H9 (cell line): ENCODE measurements at places on chromosomes 6 and 20.

- DNase-seq = no peak
Measured at GRCh38 chr6:2766767-2767656, 1.8 kb downstream of the WRNIP1 start.

GRCh38 chr6:2978923-2979322 is 7.6 kb upstream of the SERPINB6 start:
- no peak for DNase-seq

DNA sequence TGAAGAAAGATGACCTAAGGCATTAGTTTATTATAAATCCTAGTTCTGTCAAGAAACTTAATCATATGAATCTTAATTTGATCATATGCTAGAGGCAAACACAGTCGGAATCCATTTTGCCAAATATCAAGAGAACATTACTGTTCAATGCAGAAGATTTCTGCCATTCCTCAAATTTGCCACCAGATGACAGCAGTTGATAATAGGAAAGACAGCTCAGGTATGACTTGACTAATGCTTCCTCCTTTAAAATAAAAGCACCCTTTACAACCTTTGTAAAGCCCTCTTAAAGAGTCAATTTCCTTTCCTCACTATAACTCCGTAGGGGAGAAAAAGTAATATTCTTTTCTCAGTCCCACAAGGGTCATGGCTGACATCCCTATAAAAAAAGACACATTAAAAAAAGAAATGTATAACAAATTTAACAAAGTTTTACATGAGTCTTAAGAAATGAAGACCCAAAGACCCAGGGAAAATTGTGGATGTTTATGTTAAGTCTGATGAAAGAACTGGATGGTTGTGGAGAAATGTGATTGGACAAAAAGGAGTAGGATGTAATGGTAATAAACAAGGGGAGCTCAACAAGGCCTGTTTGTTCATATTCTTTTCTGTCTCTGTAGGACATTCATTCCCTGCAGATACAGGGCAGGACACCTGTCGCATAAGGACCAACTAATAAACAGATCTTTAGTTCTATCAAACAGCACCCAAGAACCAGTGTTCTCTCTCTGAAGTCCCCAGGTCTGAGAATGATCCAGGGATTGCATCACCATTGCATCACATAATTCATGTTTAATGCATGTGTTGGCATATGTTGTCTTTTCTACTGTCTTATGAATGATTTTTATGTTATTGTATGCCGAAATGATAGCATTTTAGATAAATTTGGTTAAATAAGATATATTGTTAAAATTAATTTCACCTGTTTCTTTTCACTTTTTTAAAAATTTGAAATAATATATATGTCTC is 23.0 kb upstream of the IL17A start:
- no peak for DNase-seq

DNA sequence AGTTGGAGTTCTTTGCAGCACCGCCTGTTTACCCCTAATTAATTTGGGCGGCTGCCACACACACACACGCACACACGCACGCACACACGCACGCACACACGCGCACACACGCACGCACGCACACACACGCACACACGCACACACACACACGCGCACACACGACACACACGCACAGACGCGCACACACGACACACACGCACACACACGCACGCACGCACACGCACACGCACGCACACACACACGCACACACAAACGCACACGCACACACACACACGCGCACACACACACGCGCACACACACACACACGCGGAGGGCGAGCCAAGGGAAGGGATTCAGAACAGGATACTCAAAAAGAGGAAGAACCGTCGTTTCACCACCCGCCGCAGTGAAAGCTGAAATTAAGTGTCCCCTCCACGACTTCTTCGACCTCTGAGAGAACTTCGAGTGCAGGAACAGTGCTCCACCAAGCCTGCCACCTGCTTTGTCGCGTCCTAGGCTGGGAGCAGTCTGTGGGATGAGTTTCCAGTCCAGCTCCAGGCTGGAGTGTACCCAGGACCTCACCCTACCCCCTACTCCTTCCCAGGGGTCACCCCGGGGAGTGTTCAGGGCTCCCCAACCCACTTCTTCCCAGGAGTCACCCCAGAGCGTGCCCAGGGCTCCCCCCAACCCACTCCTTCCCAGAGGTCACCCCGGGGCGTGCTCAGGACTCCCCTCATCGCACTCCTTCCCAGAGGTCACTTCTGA is 1.1 kb downstream of the RNASET2 start:
- no peak for DNase-seq

- no peak for DNase-seq
Measured at GRCh38 chr6:147207837-147208754, 3.9 kb downstream of the STXBP5 start.

GRCh38 chr6:11732036-11732631 is 46.5 kb downstream of the ADTRP start:
- no peak for DNase-seq

DNA sequence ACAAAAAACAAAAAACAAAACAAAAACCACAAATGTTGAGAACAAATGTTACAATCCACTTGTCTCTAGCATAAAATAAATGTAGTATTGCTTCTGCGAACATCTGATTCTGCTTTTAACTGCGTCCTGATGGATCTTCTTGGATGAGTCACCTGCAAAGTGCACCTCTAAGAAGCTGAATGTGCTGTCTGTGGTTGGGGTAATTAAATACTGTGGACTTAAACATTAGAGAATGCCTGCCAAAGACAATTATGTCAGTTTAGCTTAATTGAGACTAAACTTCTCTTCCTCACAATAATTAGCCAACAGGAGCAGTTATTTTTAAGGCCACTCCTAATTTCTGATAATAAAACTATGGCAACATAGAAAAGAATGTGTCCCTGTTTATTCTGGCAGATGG is 253.4 kb downstream of the PHACTR1 start:
- DNase-seq = no peak

- DNase-seq = no peak
Measured at GRCh38 chr20:46630306-46630705, 21.0 kb downstream of the SLC13A3 start.

DNA sequence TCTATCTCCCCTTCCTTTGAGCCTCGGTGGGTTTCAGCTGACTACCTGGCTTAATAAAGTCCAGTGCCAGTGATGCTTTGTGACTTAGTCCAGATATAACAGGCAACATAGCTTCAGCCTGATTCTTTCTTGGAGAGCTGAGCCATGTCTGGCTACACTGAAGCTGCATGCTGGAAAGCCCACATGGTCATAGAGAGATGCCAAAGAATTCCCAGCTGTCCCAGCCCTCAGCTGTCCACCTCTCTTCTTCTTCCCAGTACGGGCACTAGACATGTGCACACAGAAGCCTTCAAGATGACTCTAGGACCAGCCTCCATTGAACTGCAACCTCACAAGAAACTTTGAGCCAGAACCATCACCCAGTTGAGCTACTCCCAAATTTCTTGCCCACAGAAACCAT is 154.1 kb upstream of the MYLIP start:
- no peak for DNase-seq

DNA sequence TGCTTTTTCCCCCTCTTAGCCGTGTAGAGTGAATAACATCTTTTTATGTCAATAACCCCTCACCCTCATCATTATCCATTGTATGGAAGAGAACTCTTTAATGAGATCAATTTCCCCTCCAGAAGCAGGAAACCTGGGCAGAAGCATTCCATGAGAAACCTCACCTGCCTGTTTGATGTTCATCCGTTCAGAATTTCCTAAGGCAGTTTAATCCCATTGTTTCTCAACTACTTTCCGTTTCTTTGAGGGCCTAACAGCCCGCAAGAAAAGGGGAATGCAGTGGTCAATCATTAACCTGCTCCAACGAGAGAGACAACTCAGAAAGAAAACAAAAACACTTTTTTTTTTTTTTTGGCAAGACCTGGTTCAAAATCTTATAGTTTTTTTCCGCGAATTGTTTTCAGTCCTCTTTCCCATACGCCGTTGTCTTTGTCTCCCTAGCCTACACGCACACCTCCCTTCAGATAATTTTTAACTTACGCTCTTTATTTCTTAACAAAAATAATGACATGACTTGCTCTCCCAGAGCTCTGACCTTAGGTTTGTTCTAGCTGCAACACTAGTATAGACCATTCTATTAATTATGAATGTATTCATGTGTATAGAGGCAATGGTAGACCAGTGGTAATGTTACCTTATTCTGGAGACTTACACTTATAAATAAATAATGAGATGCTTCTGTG is 25.6 kb upstream of the ID4 start:
- DNase-seq = no peak

GRCh38 chr20:25372584-25373336 is 17.9 kb downstream of the ABHD12 start:
- DNase-seq = no peak

GRCh38 chr20:50197463-50198179 is 7.0 kb downstream of the CEBPB start:
- DNase-seq = no peak
